ENCODE measurements at places on chromosomes 3 and 15. TPM values are rescaled to one million over a fixed set of nuclear protein-coding genes. Genes with fewer than 3 reads are reported as not detected.

The UNC13C gene
- total RNA-seq = not detected

The WDR76 gene
- 10.9 TPM for total RNA-seq

The GOLGA6D gene
- not detected for total RNA-seq

The FAM240A gene
- total RNA-seq = not detected

The SECISBP2L gene
- 117 TPM for total RNA-seq

The CFAP44 gene
- 33.8 TPM for total RNA-seq

The GTF2A2 gene
- total RNA-seq = 41.5 TPM

The TTC21A gene
- total RNA-seq = 106 TPM

The CSNK1G1 gene
- 39.0 TPM for total RNA-seq

The NXPE3 gene
- total RNA-seq = 18.9 TPM

DNA sequence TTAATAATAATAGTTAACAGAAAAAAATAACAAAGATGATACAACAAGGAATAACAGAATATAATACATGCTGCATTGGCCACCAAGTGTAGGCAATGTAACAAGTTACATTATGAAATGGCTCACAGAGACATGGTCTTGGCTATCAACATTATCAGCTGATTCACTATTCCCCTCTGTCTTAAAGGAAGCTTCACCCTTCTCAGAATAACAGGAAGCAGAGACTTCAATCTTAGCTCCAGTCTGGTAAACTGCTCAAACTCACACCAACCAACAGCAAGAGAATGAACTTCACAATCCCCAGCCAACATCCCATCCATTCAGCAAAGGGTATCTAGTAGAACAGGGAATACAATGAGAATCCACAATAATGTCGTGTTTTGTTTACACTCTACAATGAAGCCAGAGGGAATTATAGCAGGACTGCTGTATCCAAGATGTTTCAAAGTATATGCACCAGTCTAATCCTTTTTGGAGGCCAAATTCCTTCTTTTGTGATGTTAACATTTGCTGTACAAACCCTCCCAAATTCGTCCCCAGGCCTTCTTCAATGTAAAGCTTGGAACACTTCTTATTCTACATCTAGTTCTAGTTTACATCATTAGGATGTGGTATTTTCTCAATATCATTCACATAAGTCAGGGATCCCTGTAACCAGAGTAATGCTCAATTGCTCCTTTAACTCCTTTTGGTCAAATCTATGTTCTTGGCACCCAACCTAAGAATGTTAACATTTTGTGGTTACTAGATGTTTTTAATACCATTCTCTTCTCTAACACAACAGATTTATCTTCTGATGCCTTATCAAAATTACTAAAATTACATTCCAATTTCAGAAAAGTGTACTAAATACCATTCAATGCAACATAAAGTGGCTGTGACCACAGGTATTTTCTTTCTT lies 52.4 kb upstream of the CMSS1 start:
- H3K4me3 ChIP-seq = no peak overlapping the region
- H3K36me3 ChIP-seq = no peaks in the 10 kb centered on the region
- no peaks in the 10 kb centered on the region for H3K27me3 ChIP-seq

GRCh38 chr3:180277041-180277440 lies 240.3 kb upstream of the PEX5L start:
- peaks cover 16% of the 10 kb centered on the region for H3K4me1 ChIP-seq
- no peak overlapping the region for H3K27ac ChIP-seq
- no peak for DNase-seq
- no peak overlapping the region for H3K4me3 ChIP-seq
- H3K36me3 ChIP-seq = no peaks in the 10 kb centered on the region

GRCh38 chr3:140088513-140088912 lies 153.5 kb downstream of the CLSTN2 start:
- no peak overlapping the region for H3K27ac ChIP-seq
- no peak overlapping the region for H3K4me3 ChIP-seq
- H3K27me3 ChIP-seq = no peaks in the 10 kb centered on the region

- no peaks in the 10 kb centered on the region for H3K36me3 ChIP-seq
- H3K4me1 ChIP-seq = no peaks in the 10 kb centered on the region
- no peak overlapping the region for H3K27ac ChIP-seq
- no peak for DNase-seq
- no peaks in the 10 kb centered on the region for H3K27me3 ChIP-seq
These were observed 134.4 kb upstream of the FAM3D start for GRCh38 chr3:58800940-58801339.

DNA sequence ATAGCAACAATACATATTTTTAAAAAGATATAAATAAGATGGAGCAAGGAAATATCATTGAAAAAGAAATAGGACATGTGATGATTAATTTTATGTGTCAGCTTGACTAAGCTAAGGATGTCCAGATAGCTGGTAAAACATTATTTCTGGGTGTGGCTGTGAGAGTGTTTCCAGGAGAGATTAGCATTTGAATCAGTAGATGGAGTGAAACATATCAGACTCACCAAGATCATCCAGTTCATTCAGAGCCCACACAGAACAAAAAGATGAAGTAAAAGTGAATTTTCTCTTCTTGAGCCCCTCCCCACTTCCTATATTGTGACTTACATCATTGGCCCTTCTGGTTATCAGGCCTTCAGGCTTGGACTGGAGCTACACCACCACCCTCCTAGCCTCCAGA lies 61.6 kb upstream of the TUSC7 start:
- no peak overlapping the region for H3K27ac ChIP-seq
- H3K4me3 ChIP-seq = no peak overlapping the region
- no peak for DNase-seq
- no peaks in the 10 kb centered on the region for H3K36me3 ChIP-seq

- no peak overlapping the region for H3K4me3 ChIP-seq
- H3K36me3 ChIP-seq = no peaks in the 10 kb centered on the region
These were observed 6.9 kb downstream of the CP start for GRCh38 chr3:149214702-149215101.

GRCh38 chr3:138429665-138430064 lies 4.8 kb upstream of the ESYT3 start:
- H3K4me1 ChIP-seq = peaks cover 7% of the 10 kb centered on the region
- DNase-seq = no peak
- H3K27me3 ChIP-seq = peaks cover 2% of the 10 kb centered on the region
- H3K27ac ChIP-seq = no peak overlapping the region

DNA sequence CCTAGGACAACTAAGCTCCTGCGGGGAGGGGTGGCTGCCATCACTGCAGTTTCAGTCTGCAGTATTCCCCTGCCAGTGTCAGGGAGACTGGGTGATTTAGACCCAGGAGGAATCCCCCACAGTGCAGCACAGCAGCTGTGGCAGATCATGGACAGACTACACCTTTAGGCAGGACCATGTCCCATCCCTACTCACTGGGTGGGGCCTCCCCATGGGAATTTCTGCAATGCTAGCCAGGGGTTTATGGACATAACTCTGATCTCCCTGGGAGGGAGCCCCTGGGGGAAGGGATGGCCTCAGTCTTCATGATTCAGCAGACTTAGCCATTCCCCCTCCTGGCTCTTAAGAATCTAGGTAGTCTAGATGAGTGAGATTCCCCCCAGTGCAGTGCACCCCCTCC lies 130.1 kb upstream of the STAC start:
- DNase-seq = no peak
- H3K4me1 ChIP-seq = no peaks in the 10 kb centered on the region

- no peak for DNase-seq
- H3K4me3 ChIP-seq = no peak overlapping the region
- H3K36me3 ChIP-seq = no peaks in the 10 kb centered on the region
- H3K27me3 ChIP-seq = no peaks in the 10 kb centered on the region
These were observed 352.1 kb upstream of the CFAP20DC start for GRCh38 chr3:59401924-59402323.

DNA sequence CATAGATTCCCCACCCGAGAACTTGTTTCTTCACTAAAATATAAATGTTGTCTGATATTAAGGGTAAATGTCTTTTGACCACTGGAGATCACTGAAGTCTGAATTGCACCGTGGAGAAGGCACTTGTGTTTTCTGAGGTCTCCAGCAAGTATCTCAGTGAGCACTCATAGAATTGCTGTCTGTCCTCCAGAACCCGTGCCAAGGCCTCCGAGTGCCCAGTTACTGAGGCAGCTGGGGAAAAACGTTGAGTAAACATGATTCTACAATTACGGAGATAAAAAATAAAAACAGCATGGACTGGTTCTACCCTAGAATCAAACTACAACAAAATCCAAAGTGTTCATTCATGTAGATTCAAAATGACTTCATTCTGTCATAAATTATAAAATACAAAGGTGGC lies 60.0 kb downstream of the MLH1 start:
- H3K4me3 ChIP-seq = no peak overlapping the region
- peaks cover 60% of the 10 kb centered on the region for H3K36me3 ChIP-seq
- DNase-seq = no peak
- H3K27ac ChIP-seq = no peak overlapping the region
- no peaks in the 10 kb centered on the region for H3K4me1 ChIP-seq

DNA sequence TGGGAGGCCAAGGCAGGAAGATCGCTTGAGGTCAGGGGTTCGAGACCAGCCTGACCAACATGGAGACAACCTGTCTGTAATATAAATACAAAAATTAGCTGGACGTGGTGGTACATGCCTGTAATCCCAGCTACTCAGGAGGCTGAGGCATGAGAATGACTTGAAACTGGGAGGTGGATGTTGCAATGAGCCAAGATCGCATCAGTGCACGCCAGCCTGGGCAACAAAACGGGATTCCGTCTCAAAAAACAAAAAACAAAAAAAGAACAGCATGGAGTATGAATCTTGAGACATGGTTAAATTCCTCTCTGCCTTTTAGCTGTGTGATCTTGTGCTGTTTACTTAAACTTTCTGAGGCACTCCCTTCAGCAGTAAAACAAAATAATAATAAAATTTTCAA lies 244.9 kb downstream of the FGF12 start:
- H3K36me3 ChIP-seq = no peaks in the 10 kb centered on the region
- no peaks in the 10 kb centered on the region for H3K4me1 ChIP-seq
- H3K27ac ChIP-seq = no peak overlapping the region
- DNase-seq = no peak
- H3K27me3 ChIP-seq = peaks cover 7% of the 10 kb centered on the region

DNA sequence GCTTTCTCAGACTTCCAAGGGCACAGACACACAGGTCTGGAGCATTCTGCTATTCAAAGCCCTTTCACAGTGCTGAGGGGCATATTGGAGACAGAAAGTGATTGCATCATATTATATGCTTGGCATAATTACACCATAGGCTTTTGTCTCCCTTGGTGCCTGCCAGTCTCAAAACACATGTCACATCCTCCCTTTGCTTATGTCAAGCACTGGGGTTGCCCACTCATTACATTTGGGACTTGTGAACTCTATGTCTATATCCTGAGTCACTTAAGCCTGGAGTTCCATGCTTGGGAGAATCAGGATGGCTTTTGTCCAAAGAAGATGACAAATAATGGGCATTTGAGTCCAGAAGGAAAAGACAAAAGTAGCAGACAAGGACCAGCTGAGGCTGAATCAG lies 12.3 kb upstream of the PDZRN3 start:
- H3K4me1 ChIP-seq = no peaks in the 10 kb centered on the region
- no peak overlapping the region for H3K4me3 ChIP-seq
- DNase-seq = no peak
- no peaks in the 10 kb centered on the region for H3K27me3 ChIP-seq

DNA sequence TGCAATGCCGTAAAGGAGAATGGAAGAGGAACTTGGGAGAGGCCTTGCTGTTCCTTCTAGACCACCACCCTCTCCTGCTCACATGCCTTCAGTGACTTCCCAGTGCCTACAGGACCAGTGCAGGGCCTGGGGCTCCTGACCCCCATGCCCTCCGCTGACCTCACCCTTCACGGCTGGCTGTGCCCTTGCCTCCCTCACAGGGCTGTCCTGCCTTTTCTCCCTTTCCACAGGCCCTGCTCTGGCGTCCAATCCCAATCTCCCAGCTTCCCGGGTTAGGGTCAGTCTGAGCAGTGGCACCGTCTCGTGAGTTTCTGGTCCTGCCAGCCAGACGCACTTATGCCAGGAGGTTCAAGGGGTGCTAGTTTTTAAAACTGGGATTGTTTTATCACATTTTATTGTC lies 110.4 kb downstream of the WNT7A start:
- H3K36me3 ChIP-seq = no peaks in the 10 kb centered on the region
- no peaks in the 10 kb centered on the region for H3K4me1 ChIP-seq
- no peak overlapping the region for H3K27ac ChIP-seq
- no peak for DNase-seq
- H3K27me3 ChIP-seq = no peaks in the 10 kb centered on the region
- no peak overlapping the region for H3K4me3 ChIP-seq

DNA sequence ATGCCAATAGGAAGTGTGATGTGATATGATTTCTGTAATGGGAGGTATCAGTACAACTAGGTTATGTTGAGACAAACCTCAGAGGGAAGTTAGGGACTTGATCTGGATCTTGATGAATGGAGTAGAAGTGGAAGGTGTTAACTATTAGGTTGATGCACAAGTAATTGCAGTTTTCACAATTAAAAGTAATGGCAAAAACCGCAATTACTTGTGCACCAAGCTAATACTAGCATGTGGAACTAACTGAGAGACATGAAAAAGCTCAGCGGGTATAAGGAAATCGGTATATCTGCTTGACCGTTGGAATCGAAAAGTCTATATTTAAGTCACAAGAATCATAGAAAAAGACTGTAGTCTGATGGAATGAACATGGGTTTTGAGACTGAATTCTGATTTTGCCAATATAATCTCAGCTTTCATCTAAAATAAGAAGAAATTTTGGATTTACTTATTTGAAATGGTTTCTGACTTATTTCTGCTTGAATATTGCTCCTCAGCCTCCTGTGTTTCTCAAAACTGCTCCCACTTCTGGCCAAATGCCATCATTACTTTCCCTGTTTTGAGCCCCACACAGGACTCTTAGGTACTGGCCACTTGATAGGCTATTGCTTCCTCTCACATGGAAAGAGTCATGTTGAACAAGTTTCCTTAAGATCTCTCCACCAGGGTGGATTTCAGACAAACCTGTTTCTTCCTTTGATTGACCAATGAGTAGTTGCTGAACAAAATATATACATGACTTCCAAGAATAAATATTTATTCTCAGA lies 271.5 kb upstream of the COL8A1 start:
- no peaks in the 10 kb centered on the region for H3K27me3 ChIP-seq
- H3K4me3 ChIP-seq = no peak overlapping the region
- no peaks in the 10 kb centered on the region for H3K4me1 ChIP-seq

- DNase-seq = no peak
- H3K27me3 ChIP-seq = no peaks in the 10 kb centered on the region
- H3K27ac ChIP-seq = no peak overlapping the region
- H3K36me3 ChIP-seq = no peaks in the 10 kb centered on the region
These were observed 6.2 kb downstream of the MYO1E start for GRCh38 chr15:59366333-59367021.

- no peak overlapping the region for H3K4me3 ChIP-seq
- peaks cover 4% of the 10 kb centered on the region for H3K27me3 ChIP-seq
- no peaks in the 10 kb centered on the region for H3K36me3 ChIP-seq
- no peak for DNase-seq
- no peak overlapping the region for H3K27ac ChIP-seq
These were observed 27.9 kb upstream of the SLC30A4 start for GRCh38 chr15:45550436-45550835.

- no peak for DNase-seq
- no peaks in the 10 kb centered on the region for H3K36me3 ChIP-seq
- no peaks in the 10 kb centered on the region for H3K4me1 ChIP-seq
- H3K27ac ChIP-seq = no peak overlapping the region
These were observed 525.5 kb upstream of the NAALADL2 start for GRCh38 chr3:174333640-174334039.

DNA sequence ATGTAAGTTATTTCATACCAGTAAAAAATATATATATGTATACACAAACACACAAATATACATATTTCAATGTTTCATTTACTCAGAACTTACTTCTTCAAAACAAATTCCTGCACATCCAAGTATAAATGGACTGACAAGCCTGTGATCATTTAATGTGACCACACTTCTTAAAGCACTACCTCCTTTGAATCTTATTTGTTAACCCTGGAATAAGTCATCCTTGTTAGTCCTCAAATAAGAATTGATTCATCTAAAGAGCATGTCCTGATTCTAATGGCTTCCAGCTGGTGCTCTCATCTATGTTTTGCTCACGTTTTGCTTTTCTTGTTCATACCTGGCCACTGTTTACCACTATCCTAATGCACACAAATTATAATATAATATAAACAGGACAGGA lies 103.9 kb upstream of the UBP1 start:
- no peak overlapping the region for H3K4me3 ChIP-seq
- H3K4me1 ChIP-seq = peaks cover 9% of the 10 kb centered on the region
- DNase-seq = no peak

All from B cell (primary cell).